ENCODE measurements at places on chromosomes 16 and 17. TPM values are rescaled to one million over a fixed set of nuclear protein-coding genes. Genes with fewer than 3 reads are reported as not detected.
A peak's percentile ranks its signal among the peaks of the same experiment; 100 is the strongest.

GRCh38 chr16:3054965-3055733 lies 8.8 kb downstream of the MMP25 start:
- H3K27ac ChIP-seq: peak overlapping the region; percentile 94
- H3K4me3 ChIP-seq: peak overlapping the region; percentile 93
- peaks cover 66% of the 10 kb centered on the region for H3K4me1 ChIP-seq
- DNase-seq: peak; percentile 76
- H3K36me3 ChIP-seq: peaks cover 54% of the 10 kb centered on the region

GRCh38 chr16:77784441-77785372 lies 3.7 kb upstream of the VAT1L start:
- DNase-seq: no peak
- H3K4me3 ChIP-seq: no peak overlapping the region
- no peaks in the 10 kb centered on the region for H3K4me1 ChIP-seq
- no peak overlapping the region for H3K27ac ChIP-seq
- peaks cover 33% of the 10 kb centered on the region for H3K27me3 ChIP-seq

- H3K36me3 ChIP-seq: no peaks in the 10 kb centered on the region
- no peak overlapping the region for H3K4me3 ChIP-seq
- H3K4me1 ChIP-seq: no peaks in the 10 kb centered on the region
- no peak overlapping the region for H3K27ac ChIP-seq
Measured at GRCh38 chr16:20107083-20107482, 33.4 kb upstream of the GPR139 start.

DNA sequence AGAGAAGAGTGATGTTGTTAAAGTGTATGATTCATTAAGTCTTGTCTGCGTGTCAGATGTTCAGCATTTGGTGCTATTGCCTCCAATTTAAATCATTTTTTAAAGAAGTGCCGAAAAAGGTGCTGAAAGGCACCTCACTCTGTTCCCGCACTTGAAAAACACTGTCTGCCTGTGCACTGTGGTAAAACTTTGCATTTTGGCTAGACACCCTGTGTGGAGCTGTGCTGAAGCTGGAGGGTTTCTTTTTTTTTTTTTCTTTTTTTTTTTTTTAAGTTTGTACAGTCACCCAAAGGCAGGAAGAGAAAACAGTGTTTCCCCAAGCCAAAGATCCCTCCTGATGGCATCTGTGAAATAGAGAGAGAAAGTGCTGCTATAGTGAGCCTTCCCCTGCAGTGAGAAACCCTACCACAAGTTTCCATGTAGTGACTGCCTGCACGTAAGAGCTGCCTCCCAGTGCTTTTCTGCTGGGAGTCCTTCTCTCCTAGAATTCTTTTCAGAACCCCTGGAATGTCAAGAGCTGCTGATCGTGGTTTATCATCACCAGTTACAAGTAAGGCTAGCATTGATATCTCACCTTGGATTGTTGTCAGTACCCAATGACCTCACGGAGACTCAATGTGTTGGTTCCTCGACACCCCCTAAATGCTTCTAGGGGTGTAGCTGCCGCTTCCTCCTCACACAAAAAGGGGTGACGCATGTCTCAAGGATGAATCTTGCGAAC lies 116.0 kb upstream of the SOX9 start:
- no peaks in the 10 kb centered on the region for H3K4me1 ChIP-seq
- no peak for DNase-seq
- H3K36me3 ChIP-seq: no peaks in the 10 kb centered on the region
- H3K27me3 ChIP-seq: no peaks in the 10 kb centered on the region
- H3K27ac ChIP-seq: no peak overlapping the region

The EFNB3 gene
- not detected for total RNA-seq

DNA sequence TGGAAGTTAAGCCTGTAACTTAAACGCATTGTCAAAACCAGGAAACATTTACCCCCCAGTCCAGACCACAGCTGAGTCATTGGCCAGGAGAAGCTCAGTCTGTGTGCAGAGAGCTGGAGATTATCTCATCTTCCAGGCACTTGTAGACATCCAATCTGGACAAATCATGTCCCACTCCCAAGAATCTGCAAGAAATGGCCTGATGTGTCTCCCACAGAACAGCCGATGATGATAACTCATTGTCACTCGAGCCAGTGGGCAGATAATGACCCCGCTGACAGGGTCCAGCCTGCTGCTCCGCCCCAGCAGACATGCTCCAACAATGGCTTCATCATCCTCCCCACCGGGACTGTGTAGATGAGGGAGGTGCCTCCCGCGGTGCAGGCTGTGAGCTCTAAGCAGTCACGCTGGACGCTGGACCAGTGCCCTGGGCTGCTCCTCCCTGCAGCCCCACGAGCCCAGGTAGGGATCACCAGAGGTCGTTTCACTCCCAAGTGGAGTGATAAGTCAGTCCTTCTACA lies 322.5 kb downstream of the C16orf95 start:
- H3K4me3 ChIP-seq: no peak overlapping the region
- no peaks in the 10 kb centered on the region for H3K36me3 ChIP-seq
- no peak overlapping the region for H3K27ac ChIP-seq
- DNase-seq: no peak

GRCh38 chr16:85331688-85332087 lies 219.4 kb upstream of the CIBAR2 start:
- peaks cover 2% of the 10 kb centered on the region for H3K27me3 ChIP-seq
- H3K27ac ChIP-seq: no peak overlapping the region
- H3K36me3 ChIP-seq: no peaks in the 10 kb centered on the region
- no peak overlapping the region for H3K4me3 ChIP-seq

The LLGL1 gene
- 21.6 TPM for total RNA-seq

DNA sequence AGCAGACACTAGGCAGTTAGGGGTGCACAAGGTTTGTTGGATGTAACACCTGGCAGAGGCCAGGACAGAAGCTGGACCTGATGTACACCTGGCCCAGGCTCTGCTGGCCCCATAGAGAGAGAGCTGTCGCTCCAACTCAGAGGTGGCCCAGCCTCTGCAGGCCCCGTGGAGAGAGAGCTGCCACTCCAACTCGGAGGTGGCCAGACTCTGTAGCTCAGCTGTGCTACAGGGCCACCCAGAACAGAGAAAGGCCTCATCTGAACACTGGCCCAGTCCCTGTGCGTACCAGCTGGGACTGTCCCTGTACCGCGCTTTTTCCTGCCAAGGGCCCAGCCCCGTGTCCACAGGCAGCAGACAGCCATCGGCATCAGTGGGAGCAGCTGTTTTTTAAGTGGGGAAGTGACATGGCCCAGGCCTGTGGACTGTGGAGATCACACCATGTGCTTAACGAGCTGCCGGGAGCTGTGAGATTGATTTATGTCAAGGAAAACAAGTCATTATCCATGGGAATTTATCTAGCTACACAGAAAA lies 176.4 kb upstream of the CHMP6 start:
- peaks cover 50% of the 10 kb centered on the region for H3K4me1 ChIP-seq
- peak overlapping the region; percentile 26 for H3K27ac ChIP-seq
- no peaks in the 10 kb centered on the region for H3K27me3 ChIP-seq
- H3K4me3 ChIP-seq: no peak overlapping the region
- peak; percentile 15 for DNase-seq
- H3K36me3 ChIP-seq: peaks cover 36% of the 10 kb centered on the region

DNA sequence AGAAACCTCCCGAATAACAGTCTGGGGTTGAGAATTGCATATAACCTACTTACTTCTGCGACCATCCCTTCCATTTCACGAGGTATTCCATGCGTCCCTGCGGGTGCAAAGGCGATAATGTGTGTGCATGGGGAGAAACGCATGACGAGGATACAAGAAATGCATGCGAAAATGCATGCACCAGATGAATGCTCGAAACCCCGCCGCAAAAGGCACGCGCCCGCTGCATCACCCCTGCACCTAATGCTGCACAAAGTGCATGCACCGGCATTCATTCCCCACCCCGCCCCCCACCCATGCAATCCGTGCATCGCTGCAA lies 474 bp downstream of the CBX8 start:
- H3K4me1 ChIP-seq: peaks cover 22% of the 10 kb centered on the region
- no peak for DNase-seq
- H3K27me3 ChIP-seq: peaks cover 32% of the 10 kb centered on the region
- H3K4me3 ChIP-seq: peak overlapping the region; percentile 89
- peak overlapping the region; percentile 76 for H3K27ac ChIP-seq
- H3K36me3 ChIP-seq: peaks cover 3% of the 10 kb centered on the region

DNA sequence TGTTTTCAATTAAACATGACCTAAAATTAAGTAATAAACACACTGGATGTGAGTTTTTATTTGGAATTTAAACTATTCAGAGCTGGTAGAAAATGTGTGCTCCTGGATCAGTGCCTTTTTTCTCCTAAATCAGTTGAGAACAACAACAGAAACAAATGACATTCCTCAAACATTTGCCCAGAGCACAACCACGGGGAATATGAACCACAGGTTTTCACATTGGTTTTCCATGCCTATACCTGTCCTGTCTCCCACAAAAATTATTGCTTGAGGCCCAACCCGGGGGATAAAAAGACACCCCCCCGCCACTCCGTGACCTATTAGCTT lies 6.8 kb downstream of the HSBP1 start:
- H3K4me1 ChIP-seq: peaks cover 19% of the 10 kb centered on the region
- no peak overlapping the region for H3K4me3 ChIP-seq
- no peaks in the 10 kb centered on the region for H3K27me3 ChIP-seq
- no peak overlapping the region for H3K27ac ChIP-seq
- no peak for DNase-seq
- H3K36me3 ChIP-seq: peaks cover 20% of the 10 kb centered on the region

DNA sequence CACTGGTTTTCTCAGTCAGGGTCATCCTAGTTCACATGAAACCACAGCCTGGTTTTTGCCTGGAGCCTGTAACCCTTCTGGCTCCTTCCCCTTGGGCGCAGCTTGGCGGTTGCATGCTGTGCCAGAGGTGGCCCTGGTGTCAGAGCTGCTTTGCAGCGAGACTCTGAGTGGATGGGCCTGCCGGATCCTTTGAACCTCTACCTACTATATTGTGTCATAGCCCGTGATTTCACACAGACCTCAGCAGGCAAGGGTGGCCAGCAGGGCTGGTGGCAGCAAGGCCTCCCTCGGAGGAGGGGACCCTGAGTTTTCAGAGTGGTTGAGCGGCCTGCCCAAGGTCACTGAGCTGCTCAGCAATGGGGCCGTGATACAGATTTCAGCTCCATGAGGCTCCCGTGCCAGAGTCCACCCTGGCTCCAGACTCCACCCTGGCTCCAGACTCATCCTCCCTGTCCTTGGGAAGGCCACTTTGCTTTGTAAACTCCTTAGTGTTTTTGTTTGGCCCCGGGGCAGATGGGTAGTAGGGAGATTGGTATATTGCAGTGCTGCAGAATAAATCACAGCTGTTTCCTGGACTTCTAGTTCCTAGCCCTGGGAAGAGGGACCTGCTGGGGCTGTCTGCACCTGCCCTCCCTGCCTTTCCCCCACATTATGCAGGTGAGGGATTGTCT lies 9.7 kb downstream of the MPRIP start:
- H3K36me3 ChIP-seq: peaks cover 8% of the 10 kb centered on the region
- no peak overlapping the region for H3K4me3 ChIP-seq
- H3K27ac ChIP-seq: no peak overlapping the region
- no peak for DNase-seq
- H3K4me1 ChIP-seq: peaks cover 28% of the 10 kb centered on the region
- no peaks in the 10 kb centered on the region for H3K27me3 ChIP-seq

GRCh38 chr16:3610698-3611145 lies 684 bp downstream of the SLX4 start:
- H3K36me3 ChIP-seq: peaks cover 36% of the 10 kb centered on the region
- H3K27ac ChIP-seq: peak overlapping the region; percentile 73
- H3K4me3 ChIP-seq: peak overlapping the region; percentile 100
- no peak for DNase-seq
- H3K4me1 ChIP-seq: peaks cover 53% of the 10 kb centered on the region
- H3K27me3 ChIP-seq: no peaks in the 10 kb centered on the region

- no peak overlapping the region for H3K4me3 ChIP-seq
- H3K4me1 ChIP-seq: peaks cover 9% of the 10 kb centered on the region
- no peak overlapping the region for H3K27ac ChIP-seq
- no peak for DNase-seq
Measured at GRCh38 chr16:81650982-81651562, 128.0 kb upstream of the PLCG2 start.

GRCh38 chr16:85916141-85916890 lies 17.4 kb downstream of the IRF8 start:
- peaks cover 16% of the 10 kb centered on the region for H3K4me1 ChIP-seq
- H3K36me3 ChIP-seq: peaks cover 28% of the 10 kb centered on the region
- H3K4me3 ChIP-seq: no peak overlapping the region

- H3K36me3 ChIP-seq: no peaks in the 10 kb centered on the region
- DNase-seq: no peak
- H3K4me3 ChIP-seq: no peak overlapping the region
Measured at GRCh38 chr17:66960613-66961012, 3.9 kb upstream of the CACNG4 start.

The BICDL2 gene
- 1.6 TPM for total RNA-seq

The TMEM235 gene
- not detected for total RNA-seq

- H3K27ac ChIP-seq: peak overlapping the region; percentile 97
- no peaks in the 10 kb centered on the region for H3K27me3 ChIP-seq
- H3K4me3 ChIP-seq: peak overlapping the region; percentile 95
- H3K36me3 ChIP-seq: peaks cover 13% of the 10 kb centered on the region
- peaks cover 28% of the 10 kb centered on the region for H3K4me1 ChIP-seq
Measured at GRCh38 chr17:32341141-32341856, 674 bp downstream of the C17orf75 start.

DNA sequence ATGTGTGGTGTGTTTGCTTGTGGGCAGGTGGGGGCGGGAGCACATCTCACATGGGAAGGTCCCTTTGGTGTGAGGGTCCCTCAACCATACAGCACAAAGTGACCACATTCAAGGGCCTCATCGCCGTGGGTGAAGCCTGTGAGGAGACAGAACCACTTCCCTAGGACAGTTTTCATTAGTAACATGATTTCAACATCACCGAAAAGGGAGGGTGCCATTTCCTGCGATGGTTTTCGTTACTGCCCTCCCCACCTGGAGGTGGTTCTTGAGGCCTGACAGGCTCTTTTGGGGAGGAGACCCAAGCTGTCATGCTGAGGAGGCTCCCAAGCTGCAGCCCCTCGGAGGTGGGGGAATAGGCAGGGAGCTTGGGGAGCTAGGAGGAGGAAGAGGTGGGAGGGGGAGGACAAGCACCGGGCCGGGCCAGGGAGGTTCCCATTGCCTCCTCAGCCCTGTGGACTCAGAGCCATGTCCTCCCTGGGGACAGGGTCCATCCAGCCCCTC lies 9.5 kb downstream of the CD300LB start:
- H3K36me3 ChIP-seq: peaks cover 6% of the 10 kb centered on the region
- peaks cover 18% of the 10 kb centered on the region for H3K27me3 ChIP-seq
- no peak overlapping the region for H3K4me3 ChIP-seq
- peaks cover 11% of the 10 kb centered on the region for H3K4me1 ChIP-seq

The CDH13 gene
- total RNA-seq: not detected

The LAT gene
- 297 TPM for total RNA-seq

DNA sequence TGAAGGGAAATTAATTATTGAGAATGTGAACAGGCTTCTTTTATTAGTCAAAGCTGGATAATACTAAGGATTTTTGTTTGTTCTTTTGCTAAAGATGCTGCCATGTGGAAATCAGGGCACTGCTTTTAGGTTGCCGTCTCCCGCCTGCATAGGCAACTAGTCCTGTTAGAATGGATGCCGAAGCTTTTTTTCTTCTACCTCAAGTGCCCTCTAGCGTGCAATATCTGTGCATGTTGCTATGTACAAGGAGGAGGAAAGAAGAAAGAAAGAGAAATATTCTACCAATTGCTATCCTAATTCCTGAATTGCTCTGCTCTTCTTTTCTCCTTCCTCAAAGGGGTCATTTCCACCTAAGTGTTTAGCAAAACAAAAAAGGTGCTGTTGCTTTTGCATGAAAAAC lies 5.2 kb upstream of the CDH8 start:
- H3K4me3 ChIP-seq: no peak overlapping the region
- no peaks in the 10 kb centered on the region for H3K36me3 ChIP-seq
- DNase-seq: no peak

- DNase-seq: no peak
- peaks cover 37% of the 10 kb centered on the region for H3K4me1 ChIP-seq
- peaks cover 18% of the 10 kb centered on the region for H3K36me3 ChIP-seq
- H3K27ac ChIP-seq: peak overlapping the region; percentile 56
- no peaks in the 10 kb centered on the region for H3K27me3 ChIP-seq
- peak overlapping the region; percentile 90 for H3K4me3 ChIP-seq
Measured at GRCh38 chr17:81667754-81668153, 1.2 kb downstream of the CCDC137 start.

The MAPT gene
- 0.69 TPM for total RNA-seq

All from activated naive CD8-positive, alpha-beta T cell treated with anti-CD3 and anti-CD28 coated beads, Interleukin-2, amount 10 ng/mL, durations not matched to agents 7 days and 5 days (primary cell).